SJCRH30 (cell line): ENCODE measurements at places on chromosomes 1 and 21.

- H3K36me3 ChIP-seq, result no peaks in the 10 kb centered on the region
- H3K27ac ChIP-seq, result no peak overlapping the region
- H3K4me1 ChIP-seq, result no peaks in the 10 kb centered on the region
- no peak overlapping the region for H3K4me3 ChIP-seq
Observed at GRCh38 chr1:110130113-110130591, 17.9 kb downstream of the UBL4B start.

DNA sequence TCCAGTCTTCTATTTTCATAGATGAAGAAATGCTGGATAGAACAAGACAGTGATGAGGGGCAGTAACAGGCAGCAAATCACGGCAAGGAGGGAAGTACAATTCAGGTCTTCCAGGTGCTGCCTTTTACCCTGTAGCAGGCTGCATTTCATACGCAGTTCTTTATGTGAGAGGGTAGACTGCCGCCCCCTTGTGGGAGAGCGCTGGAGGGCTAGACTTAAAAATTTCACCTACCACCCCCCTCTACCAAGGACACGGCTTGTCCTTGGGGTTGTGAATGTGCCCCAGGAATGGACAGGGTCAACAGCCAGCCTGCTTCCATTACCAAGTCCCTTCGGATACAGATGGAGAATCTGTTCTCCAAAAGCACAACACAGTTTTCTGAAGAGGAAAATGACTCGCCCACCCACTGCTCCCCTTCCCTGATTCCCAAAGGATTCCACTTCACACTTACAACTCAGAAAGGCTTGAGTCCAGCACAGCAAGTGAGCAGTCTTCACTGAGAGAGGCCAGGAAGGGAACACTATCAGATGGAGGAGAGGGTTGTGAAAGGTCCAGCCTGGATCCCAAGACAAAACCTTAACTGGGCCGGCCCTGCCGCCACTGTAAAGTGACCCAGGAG is 7.4 kb downstream of the WDR77 start:
- H3K27me3 ChIP-seq, result no peaks in the 10 kb centered on the region
- H3K4me3 ChIP-seq, result no peak overlapping the region
- no peaks in the 10 kb centered on the region for H3K4me1 ChIP-seq
- peaks cover 62% of the 10 kb centered on the region for H3K36me3 ChIP-seq
- H3K27ac ChIP-seq, result no peak overlapping the region

DNA sequence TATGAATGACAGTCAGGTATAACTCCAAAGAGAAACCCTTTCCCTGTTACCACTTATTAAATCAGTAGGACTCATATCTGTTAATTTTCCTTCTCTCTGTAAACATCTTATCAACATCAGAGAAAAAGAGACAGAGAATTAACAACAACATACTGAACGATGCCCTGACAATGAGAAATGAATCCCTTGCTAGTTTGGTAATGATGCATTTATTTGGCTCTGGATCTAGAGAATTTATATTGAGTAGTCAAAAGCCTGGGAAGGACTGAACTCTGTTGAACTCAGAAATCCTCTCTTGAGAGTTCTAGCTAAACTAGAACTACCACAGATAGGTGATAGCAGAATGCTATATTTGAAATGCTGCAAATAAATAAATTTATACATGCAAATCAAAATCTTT is 325.6 kb downstream of the DISC1 start:
- H3K4me3 ChIP-seq, result no peak overlapping the region
- H3K36me3 ChIP-seq, result no peaks in the 10 kb centered on the region
- no peak for DNase-seq

DNA sequence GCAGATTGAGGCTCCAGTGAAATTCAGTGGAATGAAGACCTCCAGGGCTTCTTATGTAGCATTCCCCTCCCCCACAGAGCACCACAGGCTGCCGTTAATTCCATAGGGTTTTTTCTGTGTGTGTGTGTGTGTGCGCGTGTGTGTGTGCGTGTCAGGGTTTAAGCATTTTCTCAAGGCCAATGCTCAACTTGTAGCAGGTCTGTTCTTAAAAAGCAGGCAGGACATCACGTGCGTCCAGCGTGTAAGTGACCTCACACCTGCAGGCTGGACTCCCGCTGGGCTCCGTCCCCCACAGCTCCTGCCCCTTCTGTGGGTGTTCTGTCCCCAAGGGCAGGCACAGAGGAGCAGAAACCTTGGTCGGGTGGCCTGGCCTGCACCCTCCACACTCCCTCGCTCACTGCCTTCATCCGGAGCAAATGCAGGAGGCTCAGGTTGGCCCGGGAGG is 5.3 kb downstream of the PRDM16 start:
- no peak overlapping the region for H3K4me3 ChIP-seq
- peaks cover 14% of the 10 kb centered on the region; the same call in 1 of the 2 replicates for H3K27me3 ChIP-seq
- no peaks in the 10 kb centered on the region for H3K4me1 ChIP-seq
- H3K36me3 ChIP-seq, result no peaks in the 10 kb centered on the region
- no peak for DNase-seq
- H3K27ac ChIP-seq, result no peak overlapping the region

GRCh38 chr1:19569786-19570185 is 74.3 kb upstream of the NBL1 start:
- no peak for DNase-seq
- no peaks in the 10 kb centered on the region for H3K4me1 ChIP-seq
- H3K4me3 ChIP-seq, result no peak overlapping the region
- no peaks in the 10 kb centered on the region for H3K27me3 ChIP-seq

DNA sequence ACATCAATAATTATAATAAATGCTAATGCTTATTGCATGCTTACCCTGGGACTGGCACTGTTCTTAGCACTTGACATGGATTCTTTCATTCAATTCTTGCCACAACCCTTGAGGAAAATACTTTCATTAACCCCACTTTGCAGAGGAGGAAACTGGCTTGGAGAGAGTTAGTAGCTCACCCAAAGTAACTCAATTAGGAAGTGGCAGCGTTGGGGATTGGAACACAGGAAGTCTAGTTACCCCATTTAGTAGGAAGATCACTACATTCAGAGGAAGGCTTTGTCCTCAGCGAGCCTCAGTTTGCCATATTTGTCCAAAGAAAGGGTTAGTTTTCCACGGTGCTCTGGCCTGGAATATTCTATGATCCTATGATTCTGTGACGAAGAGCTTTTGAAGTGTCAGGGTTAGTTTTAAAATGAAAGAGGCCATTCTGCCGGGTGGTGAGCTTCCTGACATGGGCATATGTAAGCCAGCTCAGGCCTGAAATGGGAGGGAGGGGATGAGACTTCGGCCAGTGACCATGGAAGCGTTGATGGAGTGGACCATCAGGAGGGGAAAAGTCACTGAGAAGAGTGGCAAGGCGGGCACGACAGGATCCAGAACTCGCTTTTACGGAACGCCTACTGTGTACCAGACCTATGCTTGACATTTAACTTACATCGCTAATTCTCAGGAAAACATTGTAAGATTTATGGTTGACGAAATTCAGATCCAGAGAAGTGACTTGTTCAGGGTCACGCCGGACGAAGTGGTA is 28.2 kb upstream of the EPB41 start:
- H3K36me3 ChIP-seq, result no peaks in the 10 kb centered on the region
- no peak for DNase-seq
- H3K4me3 ChIP-seq, result no peak overlapping the region; the same call in 1 of the 2 replicates
- H3K27ac ChIP-seq, result no peak overlapping the region
- no peaks in the 10 kb centered on the region for H3K27me3 ChIP-seq

GRCh38 chr21:38228537-38228936 is 28.3 kb upstream of the KCNJ15 start:
- no peak overlapping the region for H3K27ac ChIP-seq
- no peaks in the 10 kb centered on the region for H3K36me3 ChIP-seq
- H3K4me1 ChIP-seq, result no peaks in the 10 kb centered on the region
- no peaks in the 10 kb centered on the region for H3K27me3 ChIP-seq
- H3K4me3 ChIP-seq, result no peak overlapping the region

- no peaks in the 10 kb centered on the region for H3K4me1 ChIP-seq
- no peak for DNase-seq
- no peak overlapping the region for H3K4me3 ChIP-seq
- no peaks in the 10 kb centered on the region for H3K36me3 ChIP-seq
- no peak overlapping the region for H3K27ac ChIP-seq
Observed at GRCh38 chr21:22657781-22658180, 1659.6 kb downstream of the NCAM2 start.

DNA sequence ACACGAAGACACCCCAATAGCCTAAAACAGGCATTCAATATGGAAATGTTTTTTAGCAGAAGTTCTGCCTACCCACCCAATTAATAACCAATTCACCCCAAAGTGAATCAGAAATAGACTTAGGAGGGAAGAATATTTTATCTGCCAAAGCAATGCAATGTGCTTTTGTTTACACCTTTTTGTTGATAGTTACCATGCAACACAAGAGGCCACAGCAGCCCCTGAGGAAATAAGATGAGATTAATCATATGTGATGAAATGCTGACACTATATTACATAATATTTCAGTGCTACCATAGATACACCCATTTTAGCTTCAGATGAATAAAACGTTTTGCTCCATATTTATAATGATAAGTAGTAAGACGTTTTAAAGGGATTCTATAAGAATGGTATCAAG is 60.9 kb upstream of the RGS2 start:
- H3K27ac ChIP-seq, result no peak overlapping the region
- no peaks in the 10 kb centered on the region for H3K27me3 ChIP-seq
- no peaks in the 10 kb centered on the region for H3K4me1 ChIP-seq

DNA sequence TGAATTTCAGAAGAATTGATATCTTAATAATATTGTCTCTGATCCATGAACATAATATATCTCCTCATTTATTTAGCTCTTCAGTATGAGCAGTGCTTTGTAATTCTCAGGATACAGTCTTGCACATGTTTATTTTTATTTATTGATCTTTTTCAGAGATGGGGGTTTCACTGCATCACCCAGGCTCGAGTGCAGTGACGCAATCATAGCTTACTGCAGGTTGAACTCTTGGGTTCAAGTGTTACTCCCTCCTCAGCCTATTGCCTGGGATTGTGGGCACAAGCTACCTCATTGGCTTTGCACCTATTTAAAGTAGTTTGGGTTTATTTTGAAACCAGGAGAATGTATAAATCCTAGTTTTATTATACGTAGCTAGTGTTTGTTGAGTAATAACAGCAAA is 4.7 kb downstream of the RPS6KC1 start:
- H3K36me3 ChIP-seq, result peaks cover 2% of the 10 kb centered on the region; the same call in 1 of the 2 replicates
- DNase-seq, result no peak
- peaks cover 2% of the 10 kb centered on the region for H3K4me1 ChIP-seq
- no peak overlapping the region for H3K27ac ChIP-seq

DNA sequence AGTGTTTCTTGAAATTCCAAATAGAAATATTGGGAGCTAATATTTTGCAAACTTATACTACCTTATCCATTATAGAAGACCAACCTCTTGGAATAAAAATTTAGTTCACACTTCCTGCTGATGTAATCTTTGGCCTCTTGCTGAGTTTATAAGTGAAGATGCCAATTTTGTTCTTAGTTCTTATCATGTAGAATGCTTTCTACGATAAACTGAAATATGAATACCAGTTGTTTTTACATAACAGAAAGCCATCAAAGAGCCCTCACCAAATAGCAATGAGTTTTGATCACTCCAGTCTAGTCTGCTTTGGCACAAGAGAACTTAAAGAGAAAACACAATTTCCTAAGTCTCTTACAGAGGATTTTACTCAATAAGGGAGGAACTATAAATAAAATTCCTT is 89.5 kb downstream of the DENND1B start:
- H3K36me3 ChIP-seq, result no peaks in the 10 kb centered on the region
- no peaks in the 10 kb centered on the region for H3K4me1 ChIP-seq
- H3K27me3 ChIP-seq, result no peaks in the 10 kb centered on the region

- H3K4me3 ChIP-seq, result no peak overlapping the region
- H3K27ac ChIP-seq, result no peak overlapping the region
- H3K36me3 ChIP-seq, result peaks cover 86% of the 10 kb centered on the region
- no peaks in the 10 kb centered on the region for H3K27me3 ChIP-seq
Observed at GRCh38 chr1:21857840-21858670, 46.0 kb downstream of the LDLRAD2 start.

GRCh38 chr21:26849428-26850115 is 4.4 kb upstream of the ADAMTS1 start:
- H3K27ac ChIP-seq, result peak overlapping the region; percentile 6; the same call in 1 of the 2 replicates
- peaks cover 25% of the 10 kb centered on the region for H3K4me1 ChIP-seq
- H3K36me3 ChIP-seq, result 0 out of 2 replicates have a peak, but pooled peaks cover 4% of the 10 kb centered on the region
- peak; percentile 85 for DNase-seq

DNA sequence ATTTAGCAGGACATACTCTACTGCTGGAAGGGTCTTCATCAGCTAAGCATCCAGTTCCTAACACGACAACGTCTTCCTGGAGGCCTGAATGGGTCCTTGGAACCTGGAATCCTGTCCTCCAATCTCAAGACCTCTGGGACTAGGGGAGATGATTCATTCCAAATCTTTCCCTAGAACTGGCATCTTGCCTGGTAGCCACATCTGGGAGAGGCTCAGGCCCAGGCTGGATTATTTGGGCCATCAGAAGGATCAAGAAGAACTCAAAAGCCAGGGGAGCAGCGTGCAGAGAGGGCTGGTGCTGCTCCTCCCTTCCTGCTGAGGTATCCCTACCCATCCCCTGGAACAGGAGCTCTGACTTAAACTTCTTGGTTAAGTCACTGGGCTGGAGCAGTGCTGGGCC is 2.8 kb upstream of the PHLDA3 start:
- H3K4me1 ChIP-seq, result peaks cover 17% of the 10 kb centered on the region; the same call in 1 of the 2 replicates
- H3K27me3 ChIP-seq, result no peaks in the 10 kb centered on the region
- H3K4me3 ChIP-seq, result no peak overlapping the region
- no peaks in the 10 kb centered on the region for H3K36me3 ChIP-seq

DNA sequence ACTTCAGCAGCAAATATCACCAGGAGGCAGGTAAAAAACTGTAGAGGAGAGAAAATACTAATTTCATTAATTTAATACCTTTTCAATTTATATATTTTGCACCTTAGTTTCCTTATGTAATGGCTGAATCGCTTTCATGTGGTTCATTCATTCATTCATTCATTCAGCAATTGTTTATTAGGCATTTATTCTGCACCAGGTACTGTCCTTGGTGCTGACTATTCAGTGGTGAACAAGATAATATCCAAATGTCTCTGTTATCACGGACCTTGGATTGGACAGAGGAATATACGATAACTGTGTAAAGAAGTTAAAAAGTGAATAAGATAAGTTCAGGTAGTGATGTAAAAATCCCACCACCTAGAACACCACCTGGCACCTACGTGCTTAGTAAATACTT is 28.8 kb downstream of the TSPAN2 start:
- H3K4me1 ChIP-seq, result 0 out of 2 replicates have a peak, but pooled peaks cover 2% of the 10 kb centered on the region
- H3K4me3 ChIP-seq, result no peak overlapping the region
- no peak for DNase-seq

- no peaks in the 10 kb centered on the region for H3K27me3 ChIP-seq
- H3K27ac ChIP-seq, result no peak overlapping the region
- H3K4me1 ChIP-seq, result peaks cover 6% of the 10 kb centered on the region; the same call in 1 of the 2 replicates
- no peak overlapping the region for H3K4me3 ChIP-seq
- no peak for DNase-seq
Observed at GRCh38 chr1:82337635-82338034, 536.9 kb downstream of the ADGRL2 start.

- H3K36me3 ChIP-seq, result no peaks in the 10 kb centered on the region
- no peak overlapping the region for H3K4me3 ChIP-seq
- peak; percentile 47 for DNase-seq
Observed at GRCh38 chr1:220775240-220775853, 11.4 kb upstream of the MTARC1 start.
